ENCODE measurements at places on chromosomes 1 and 21.

GRCh38 chr1:228120857-228121489 is 11.9 kb upstream of the MRPL55 start:
- DNase-seq = no peak

DNA sequence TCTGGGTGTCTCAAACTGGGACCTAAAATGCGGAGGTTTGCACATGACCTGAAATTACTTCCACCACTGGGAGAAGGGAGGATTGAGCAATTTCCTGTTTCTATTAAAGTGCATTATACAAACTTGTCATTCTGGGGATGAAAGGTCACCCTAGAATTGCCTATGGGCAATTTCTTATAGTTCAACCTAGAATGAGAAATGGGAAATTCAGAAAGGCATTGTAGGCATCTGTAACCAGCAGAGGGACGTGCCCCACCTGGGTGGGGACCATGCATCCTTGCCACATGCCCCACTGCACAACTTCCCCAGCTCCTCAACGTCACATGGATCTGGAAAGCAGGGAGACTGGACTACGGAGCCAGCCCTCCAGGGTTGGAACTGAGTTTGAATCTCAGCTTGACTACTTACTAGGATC is 47.0 kb downstream of the MRPL39 start:
- DNase-seq = no peak

DNA sequence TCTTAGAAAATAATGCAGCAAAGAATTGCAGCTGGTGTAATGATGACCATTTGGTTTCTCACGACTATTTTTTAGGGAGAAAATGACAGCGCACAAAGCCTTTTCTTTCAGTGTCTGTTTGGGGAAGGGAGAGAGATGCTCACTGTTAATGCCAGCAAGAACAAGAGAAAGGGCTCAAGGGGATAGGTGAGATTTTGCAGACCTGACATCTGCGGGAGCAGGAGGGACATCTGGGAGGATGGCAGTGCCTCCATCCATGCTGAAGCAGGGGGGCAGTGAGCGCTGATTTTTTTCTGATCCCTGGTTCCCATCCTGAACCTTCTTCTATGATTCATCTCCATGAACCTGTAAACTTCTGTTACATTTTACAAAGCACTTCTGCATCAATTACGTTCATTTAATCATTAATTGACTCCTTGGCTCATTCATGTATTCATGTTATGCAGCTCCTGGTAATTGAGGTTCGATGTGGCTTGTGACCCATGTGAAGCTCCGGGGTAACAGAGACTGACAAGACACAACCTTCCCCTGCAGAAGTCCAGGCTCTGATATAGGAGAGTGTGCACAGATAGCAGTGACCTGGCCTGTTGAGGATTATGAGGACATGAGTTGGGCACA is 595.3 kb downstream of the PTPRU start:
- no peak for DNase-seq

DNA sequence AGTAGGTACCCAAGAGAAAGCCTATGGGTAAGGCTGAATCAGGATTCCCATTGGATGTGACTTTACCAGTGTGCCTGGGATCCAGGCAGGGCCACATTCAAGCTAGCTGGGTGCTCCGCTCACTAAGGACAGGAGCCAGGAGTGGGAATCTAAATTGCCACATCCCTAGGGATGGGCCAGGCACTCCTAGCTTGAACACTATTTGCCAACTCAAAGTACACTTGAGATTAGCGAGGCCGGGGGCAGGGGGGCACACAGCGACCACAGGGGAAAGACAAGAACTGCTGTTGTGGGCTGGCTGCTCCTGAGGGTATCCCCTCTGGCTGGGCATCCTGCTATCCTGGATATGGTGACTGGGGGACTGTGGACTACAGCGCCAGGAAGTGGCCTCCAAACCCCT is 4.3 kb downstream of the SLC45A3 start:
- DNase-seq = no peak

DNA sequence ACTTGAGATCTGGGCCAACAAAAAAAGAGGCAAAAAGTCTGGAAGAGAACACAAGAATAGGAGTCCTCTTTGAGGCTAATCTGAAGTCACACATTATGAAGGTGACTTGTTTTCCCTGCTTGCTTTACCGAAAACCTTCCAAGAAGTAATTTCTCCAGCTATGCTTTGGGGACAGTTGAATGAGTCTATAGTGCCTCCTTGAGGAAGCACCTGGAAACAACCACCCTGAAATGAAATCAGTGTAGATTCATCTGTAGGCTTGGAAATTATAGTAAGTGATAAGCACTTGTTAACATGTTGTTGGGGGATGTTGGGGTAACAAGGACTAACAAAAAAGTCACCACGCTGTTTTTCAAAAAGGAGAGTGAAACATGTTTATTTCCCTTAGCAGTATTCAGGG is 23.4 kb upstream of the RPTN start:
- no peak for DNase-seq

DNA sequence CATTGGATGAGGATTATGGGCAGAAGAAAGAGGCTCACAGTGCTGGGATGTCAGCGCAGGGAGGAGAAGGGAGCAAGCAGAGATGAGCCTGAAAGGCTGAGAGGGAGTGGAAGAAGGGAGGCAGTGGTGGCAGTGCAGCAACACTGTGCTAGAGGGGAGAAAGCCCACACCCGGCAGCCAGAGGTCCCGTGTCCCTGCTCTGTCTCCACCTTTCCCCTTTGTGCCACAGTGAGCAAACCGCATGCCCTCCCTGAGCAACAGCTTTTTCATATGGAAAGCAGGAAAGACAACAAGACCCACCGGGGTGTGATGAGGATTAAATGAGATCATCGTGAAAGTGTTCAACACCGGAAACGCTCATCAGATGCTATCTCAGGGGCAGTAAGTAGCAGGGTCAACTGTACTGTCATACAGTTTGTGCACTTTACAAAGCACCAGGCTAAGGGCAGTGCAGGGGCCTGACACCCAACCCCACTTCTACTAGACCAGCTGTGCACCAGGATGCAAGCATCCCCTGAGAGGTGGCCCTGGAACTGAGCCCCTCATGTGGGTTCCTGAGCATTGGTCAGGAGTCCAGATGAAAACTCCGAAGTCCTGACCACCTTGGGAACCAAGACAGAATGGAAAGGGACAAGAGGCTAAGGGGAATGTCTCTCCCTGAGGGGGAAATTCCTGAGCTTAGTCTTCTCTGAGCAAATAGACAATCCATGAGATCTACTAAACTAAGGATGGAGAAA is 9.1 kb downstream of the NHLH1 start:
- DNase-seq = no peak

- no peak for DNase-seq
Measured at GRCh38 chr1:119651133-119651532, 3.1 kb upstream of the ZNF697 start.

GRCh38 chr1:85707267-85707989 is 805 bp downstream of the ZNHIT6 start:
- DNase-seq = no peak

Measured in AG09319 (cell line).